ENCODE measurements at places on chromosomes 5 and 9. TPM values are rescaled to one million over a fixed set of nuclear protein-coding genes. Genes with fewer than 3 reads are reported as not detected.

GRCh38 chr5:109560554-109560953 lies 129.2 kb upstream of the MAN2A1 start:
- H3K4me3 ChIP-seq: no peak overlapping the region
- no peak for DNase-seq
- no peak overlapping the region for H3K27ac ChIP-seq
- H3K36me3 ChIP-seq: no peaks in the 10 kb centered on the region
- H3K27me3 ChIP-seq: no peaks in the 10 kb centered on the region
- H3K4me1 ChIP-seq: no peaks in the 10 kb centered on the region

GRCh38 chr5:4295663-4296339 lies 700.2 kb downstream of the IRX1 start:
- no peaks in the 10 kb centered on the region for H3K27me3 ChIP-seq
- H3K36me3 ChIP-seq: no peaks in the 10 kb centered on the region
- DNase-seq: no peak
- no peaks in the 10 kb centered on the region for H3K4me1 ChIP-seq

The PPP2R2B gene
- polyA plus RNA-seq: not detected

GRCh38 chr5:55544341-55544740 lies 9.6 kb upstream of the PLPP1 start:
- H3K27ac ChIP-seq: no peak overlapping the region
- H3K36me3 ChIP-seq: no peaks in the 10 kb centered on the region
- H3K4me3 ChIP-seq: no peak overlapping the region
- peak; percentile 14 for DNase-seq
- H3K4me1 ChIP-seq: peaks cover 2% of the 10 kb centered on the region

The LECT2 gene
- polyA plus RNA-seq: not detected

DNA sequence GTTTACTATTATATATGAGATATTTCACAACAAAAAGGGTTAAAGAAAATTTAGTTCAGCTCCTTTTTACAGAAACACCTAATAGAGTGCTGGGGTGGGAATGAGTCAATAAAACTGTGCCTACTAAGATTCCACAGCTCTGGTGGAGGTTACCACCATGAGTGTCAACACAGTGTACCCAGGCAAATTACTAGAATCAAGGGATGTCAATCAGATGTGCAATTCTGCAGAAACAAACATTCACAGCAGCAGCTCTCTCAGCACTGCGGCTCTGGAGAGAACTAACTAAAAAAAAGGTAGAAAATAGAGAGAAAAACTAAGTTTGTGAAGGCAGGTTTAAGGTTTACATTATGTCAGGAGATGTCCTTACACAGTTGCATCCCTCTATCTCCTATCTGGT lies 1313.0 kb downstream of the MAT2B start:
- no peaks in the 10 kb centered on the region for H3K27me3 ChIP-seq
- H3K27ac ChIP-seq: no peak overlapping the region
- no peaks in the 10 kb centered on the region for H3K4me1 ChIP-seq
- no peak for DNase-seq
- no peaks in the 10 kb centered on the region for H3K36me3 ChIP-seq

The FOXE1 gene
- 0.22 TPM for polyA plus RNA-seq

DNA sequence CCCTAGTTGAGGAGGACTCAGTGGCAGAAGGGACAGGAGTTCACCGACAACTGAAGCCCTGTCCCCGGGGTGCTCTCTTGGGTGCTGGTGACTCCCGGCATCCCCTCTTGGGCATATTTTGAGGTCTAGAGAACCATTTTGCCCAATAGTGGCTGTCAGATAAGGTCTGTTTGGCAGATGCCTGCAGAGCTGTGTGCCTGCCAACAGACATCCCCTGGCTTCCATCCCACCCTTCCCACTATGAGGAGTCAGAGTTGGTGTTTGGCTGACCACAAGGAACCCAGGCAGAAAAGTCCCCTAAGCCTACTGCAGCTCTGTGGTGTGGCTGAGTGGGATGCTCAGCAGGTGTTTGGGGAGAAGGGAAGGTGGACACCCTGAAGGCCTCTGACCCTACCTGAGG lies 207.0 kb downstream of the AUH start:
- no peak overlapping the region for H3K4me3 ChIP-seq
- H3K27ac ChIP-seq: no peak overlapping the region
- no peak for DNase-seq
- H3K27me3 ChIP-seq: no peaks in the 10 kb centered on the region

The SLC6A19 gene
- polyA plus RNA-seq: not detected

DNA sequence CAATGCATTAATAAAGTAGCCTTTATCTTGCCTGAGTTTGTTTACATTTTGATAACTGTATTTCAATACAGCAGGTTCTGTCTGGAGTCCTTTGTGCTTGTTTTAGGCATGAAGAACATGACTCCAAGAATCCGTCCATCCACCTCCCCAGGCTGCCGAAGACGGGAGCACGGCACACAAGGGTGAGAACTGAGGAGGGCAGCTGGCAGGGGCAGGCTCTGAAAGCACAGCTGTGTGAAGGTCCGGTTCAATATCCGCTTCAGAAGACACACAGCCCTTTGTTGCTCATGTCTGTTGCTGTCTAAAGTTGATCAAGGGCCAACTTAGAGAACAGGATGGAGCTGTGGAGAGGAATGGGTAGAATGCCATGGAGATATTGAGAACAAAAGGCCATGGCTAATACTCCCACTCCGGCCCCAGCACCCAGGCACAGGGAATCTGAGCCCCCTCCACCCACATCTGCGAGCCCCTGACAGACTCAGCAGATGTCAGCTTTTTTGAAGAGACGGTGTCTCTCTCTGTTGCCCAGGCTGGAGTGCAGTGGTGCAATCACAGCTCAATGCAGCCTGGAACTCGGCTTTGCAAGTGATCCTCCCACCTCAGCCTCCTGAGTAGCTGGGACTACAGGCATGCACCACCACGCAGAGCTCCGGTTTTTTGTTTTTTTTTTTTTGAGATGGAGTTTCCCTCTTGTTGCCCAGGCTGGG lies 58.5 kb upstream of the GNE start:
- peaks cover 3% of the 10 kb centered on the region for H3K27me3 ChIP-seq
- H3K4me3 ChIP-seq: no peak overlapping the region
- no peaks in the 10 kb centered on the region for H3K4me1 ChIP-seq
- H3K36me3 ChIP-seq: no peaks in the 10 kb centered on the region
- no peak for DNase-seq
- H3K27ac ChIP-seq: no peak overlapping the region

The IL33 gene
- polyA plus RNA-seq: not detected

DNA sequence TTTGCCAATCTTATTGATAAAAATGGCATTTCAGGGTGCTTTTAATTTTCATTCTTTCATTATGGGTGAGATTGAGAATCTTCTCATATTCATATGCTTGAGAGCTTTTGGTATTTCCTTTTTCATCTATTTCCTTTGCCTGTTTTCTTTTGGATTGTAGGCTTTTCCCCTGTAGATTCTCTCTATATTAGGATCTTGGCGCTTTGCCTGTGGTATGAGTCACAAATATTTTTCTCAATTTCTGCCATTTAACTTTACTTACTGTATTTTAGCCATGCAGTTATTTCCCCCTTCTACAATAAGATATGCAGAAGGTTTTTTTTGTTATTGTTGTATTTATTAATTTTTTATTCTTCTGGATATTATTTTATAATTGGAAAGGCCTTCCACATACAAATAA lies 21.5 kb upstream of the KLF9 start:
- no peak overlapping the region for H3K27ac ChIP-seq
- peaks cover 9% of the 10 kb centered on the region for H3K4me1 ChIP-seq
- H3K27me3 ChIP-seq: no peaks in the 10 kb centered on the region
- no peaks in the 10 kb centered on the region for H3K36me3 ChIP-seq
- H3K4me3 ChIP-seq: no peak overlapping the region
- DNase-seq: peak; percentile 82

DNA sequence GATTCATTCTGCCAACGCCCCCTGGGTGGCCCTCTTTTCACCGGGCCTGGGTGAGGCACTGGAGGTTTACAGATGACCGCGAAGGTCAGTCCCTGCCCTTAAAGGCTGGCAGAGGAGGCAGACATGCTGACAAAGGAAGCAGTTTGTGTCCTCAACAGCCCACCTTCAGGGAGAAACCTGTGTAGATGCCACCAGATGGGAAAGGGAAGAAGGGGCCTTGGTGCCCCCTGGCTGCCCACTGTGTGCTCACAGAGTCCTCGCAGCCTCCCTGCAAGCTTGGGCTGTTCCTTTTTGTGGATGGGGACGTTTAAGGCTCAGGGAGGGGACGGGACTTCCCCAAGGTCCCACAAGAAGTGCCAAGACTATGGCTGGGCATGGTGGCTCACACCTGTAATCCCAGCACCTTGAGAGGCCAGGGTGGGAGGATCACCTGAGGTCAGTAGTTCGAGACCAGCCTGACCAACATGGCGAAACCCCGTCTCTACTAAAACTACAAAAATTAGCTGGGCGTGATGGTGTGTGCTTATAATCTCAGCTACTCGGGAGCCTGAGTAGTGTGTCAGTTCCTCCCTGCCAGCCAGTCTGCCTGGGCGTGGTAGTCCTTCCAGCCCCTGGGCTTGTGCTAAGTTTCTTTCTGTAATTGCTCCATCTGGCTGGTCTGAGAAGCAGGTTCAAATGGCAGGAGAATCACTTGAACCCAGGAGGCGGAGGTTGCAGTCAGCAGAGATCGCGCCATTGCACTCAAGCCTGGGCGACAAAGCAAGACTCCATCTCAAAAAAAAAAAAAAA lies 36.2 kb downstream of the NEK6 start:
- H3K27ac ChIP-seq: peak overlapping the region; percentile 36
- peaks cover 79% of the 10 kb centered on the region for H3K4me1 ChIP-seq
- H3K27me3 ChIP-seq: no peaks in the 10 kb centered on the region

GRCh38 chr5:91146905-91147600 lies 236.1 kb downstream of the ARRDC3 start:
- no peak overlapping the region for H3K27ac ChIP-seq
- H3K4me3 ChIP-seq: no peak overlapping the region
- DNase-seq: no peak
- H3K27me3 ChIP-seq: no peaks in the 10 kb centered on the region
- H3K4me1 ChIP-seq: no peaks in the 10 kb centered on the region

- H3K36me3 ChIP-seq: peaks cover 21% of the 10 kb centered on the region
- H3K4me3 ChIP-seq: no peak overlapping the region
- no peak overlapping the region for H3K27ac ChIP-seq
Observed at GRCh38 chr5:72337159-72337558, 17.0 kb downstream of the PTCD2 start.

The ATP6V0E1 gene
- polyA plus RNA-seq: 258 TPM

The SLC36A2 gene
- not detected for polyA plus RNA-seq

GRCh38 chr5:82595113-82595512 lies 317.0 kb upstream of the RPS23 start:
- H3K4me1 ChIP-seq: no peaks in the 10 kb centered on the region
- H3K36me3 ChIP-seq: no peaks in the 10 kb centered on the region
- peaks cover 3% of the 10 kb centered on the region for H3K27me3 ChIP-seq
- H3K27ac ChIP-seq: no peak overlapping the region
- H3K4me3 ChIP-seq: no peak overlapping the region

DNA sequence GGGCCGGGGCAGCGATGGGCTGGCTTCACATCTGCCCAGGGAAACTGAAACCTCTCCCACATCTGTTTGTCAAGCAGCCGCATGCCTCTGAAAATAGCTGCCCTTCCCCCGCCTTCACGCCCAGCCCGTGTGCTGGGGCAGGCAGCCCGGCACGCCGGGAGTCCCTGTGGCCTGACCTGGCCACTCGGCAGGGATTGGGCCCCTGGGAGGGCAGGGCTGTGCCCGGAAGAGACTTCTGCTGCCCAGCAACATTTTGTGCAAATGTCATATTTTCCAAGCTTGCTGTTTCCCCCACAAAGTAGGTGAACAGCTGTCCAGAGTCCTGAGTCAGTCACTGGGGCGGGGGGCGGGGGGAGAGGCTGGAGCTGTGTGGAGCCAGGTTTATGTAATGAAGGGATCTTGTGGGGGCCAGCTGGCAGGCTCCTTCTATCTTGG lies 8.2 kb downstream of the COL27A1 start:
- H3K4me3 ChIP-seq: no peak overlapping the region
- H3K36me3 ChIP-seq: peaks cover 8% of the 10 kb centered on the region

GRCh38 chr5:141508798-141509611 lies 20.1 kb downstream of the PCDHGC5 start:
- peak; percentile 97 for DNase-seq
- H3K27ac ChIP-seq: peak overlapping the region; percentile 96
- H3K36me3 ChIP-seq: peaks cover 36% of the 10 kb centered on the region
- peak overlapping the region; percentile 7 for H3K4me3 ChIP-seq
- peaks cover 39% of the 10 kb centered on the region for H3K4me1 ChIP-seq

- H3K4me1 ChIP-seq: peaks cover 5% of the 10 kb centered on the region
- no peak overlapping the region for H3K27ac ChIP-seq
- no peak for DNase-seq
- H3K27me3 ChIP-seq: no peaks in the 10 kb centered on the region
- peaks cover 10% of the 10 kb centered on the region for H3K36me3 ChIP-seq
Observed at GRCh38 chr9:123027517-123027916, 6.0 kb upstream of the GPR21 start.

- no peak for DNase-seq
- no peak overlapping the region for H3K4me3 ChIP-seq
- no peaks in the 10 kb centered on the region for H3K27me3 ChIP-seq
- peaks cover 18% of the 10 kb centered on the region for H3K36me3 ChIP-seq
Observed at GRCh38 chr5:52895075-52895474, 94.1 kb upstream of the ITGA2 start.

GRCh38 chr5:120368923-120369715 lies 95.0 kb upstream of the PRR16 start:
- DNase-seq: no peak
- no peak overlapping the region for H3K4me3 ChIP-seq
- H3K4me1 ChIP-seq: peaks cover 5% of the 10 kb centered on the region
- no peak overlapping the region for H3K27ac ChIP-seq
- no peaks in the 10 kb centered on the region for H3K36me3 ChIP-seq

- H3K27ac ChIP-seq: no peak overlapping the region
- no peaks in the 10 kb centered on the region for H3K36me3 ChIP-seq
- DNase-seq: no peak
- no peak overlapping the region for H3K4me3 ChIP-seq
Observed at GRCh38 chr5:35593338-35593737, 24.3 kb upstream of the SPEF2 start.

- H3K4me1 ChIP-seq: peaks cover 3% of the 10 kb centered on the region
- H3K27ac ChIP-seq: no peak overlapping the region
- no peaks in the 10 kb centered on the region for H3K27me3 ChIP-seq
- peaks cover 6% of the 10 kb centered on the region for H3K36me3 ChIP-seq
- DNase-seq: no peak
Observed at GRCh38 chr5:55304584-55304983, 2.9 kb downstream of the DHX29 start.

The ABLIM3 gene
- 71.1 TPM for polyA plus RNA-seq

DNA sequence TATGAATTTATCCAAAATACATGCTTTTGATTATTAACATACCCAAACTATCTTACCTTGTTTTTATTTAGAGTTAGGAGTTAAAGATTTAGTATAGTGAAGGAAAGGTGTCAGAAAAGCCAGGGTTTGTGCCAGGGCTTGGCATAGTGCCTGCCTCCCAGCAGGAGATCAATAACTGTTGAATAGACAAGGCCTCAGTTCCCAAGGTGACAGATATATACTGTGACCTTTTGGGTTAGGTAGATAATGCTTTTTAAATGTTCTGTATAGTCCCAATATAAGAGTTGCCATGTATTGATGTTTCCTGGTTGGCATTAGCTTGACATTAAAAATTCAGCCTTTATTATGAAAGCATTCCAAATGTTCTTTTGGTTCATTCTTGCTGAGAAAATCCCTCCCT lies 121.8 kb downstream of the MCTP1 start:
- no peak overlapping the region for H3K27ac ChIP-seq
- no peaks in the 10 kb centered on the region for H3K36me3 ChIP-seq
- no peak overlapping the region for H3K4me3 ChIP-seq
- no peaks in the 10 kb centered on the region for H3K27me3 ChIP-seq
